Stimulated activated naive CD8-positive, alpha-beta T cell treated with anti-CD3 and anti-CD28 coated beads, Interleukin-15, amount 100 ng/mL, for 72 hours (primary cell): ENCODE measurements at places on chromosomes 4 and X.

GRCh38 chrX:44898411-44899221 lies 25.6 kb downstream of the KDM6A start:
- no peak for DNase-seq

- no peak for DNase-seq
These were observed 41.6 kb upstream of the ACSL4 start for GRCh38 chrX:109774706-109775105.

DNA sequence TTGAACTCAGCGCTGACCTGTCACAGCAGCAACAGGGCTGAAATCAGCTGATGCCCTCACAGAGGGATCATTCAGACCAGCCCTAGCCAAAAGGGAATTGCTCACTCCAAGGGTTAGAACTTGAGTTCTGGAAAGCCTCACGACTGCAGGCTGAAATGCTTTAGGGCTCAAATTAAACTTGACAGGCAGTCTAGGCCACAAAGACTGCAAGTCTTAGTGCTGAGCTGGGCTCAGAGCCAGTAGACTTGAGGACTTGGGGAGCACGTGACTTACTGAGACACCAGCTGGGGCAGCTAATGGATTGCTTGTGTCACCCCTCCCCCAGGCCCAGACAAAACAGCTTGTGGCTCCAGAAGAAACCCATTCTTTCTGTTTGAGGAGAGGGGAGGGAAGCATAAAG lies 119.0 kb upstream of the SLC6A14 start:
- no peak for DNase-seq

DNA sequence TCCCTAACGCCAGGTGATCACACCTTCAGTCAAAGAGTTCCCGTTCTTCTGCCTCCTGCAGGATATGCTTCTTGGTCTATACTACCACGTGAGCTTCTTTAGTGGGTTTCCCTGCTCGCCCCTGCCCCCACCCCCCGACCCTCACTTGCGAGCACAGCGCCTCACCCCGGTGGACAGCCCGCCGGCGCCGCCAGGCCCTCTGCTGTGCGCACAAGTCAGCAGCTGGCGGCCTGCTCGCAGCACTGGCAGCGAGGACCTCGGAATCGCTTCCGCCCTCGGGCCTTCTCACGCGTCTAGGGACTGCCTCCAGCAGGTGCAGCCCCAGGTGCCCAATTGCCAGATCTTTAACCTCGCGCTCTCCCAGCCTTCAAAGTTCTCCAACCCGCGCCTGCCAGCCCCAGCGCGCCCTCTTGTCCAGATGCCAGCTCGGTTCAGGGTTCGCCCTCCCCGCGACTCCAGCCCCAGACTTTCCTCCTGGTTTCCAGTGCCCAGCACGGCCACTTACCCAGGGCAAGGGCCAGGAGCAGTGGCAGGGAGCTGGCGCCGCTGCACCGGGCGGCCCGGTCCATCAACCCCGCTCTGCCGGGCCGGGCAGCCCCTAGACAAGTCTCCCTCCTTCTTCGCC lies 454 bp downstream of the BTC start:
- DNase-seq = peak; percentile 1

- DNase-seq = no peak
These were observed 5.6 kb downstream of the MSANTD1 start for GRCh38 chr4:3254302-3255131.

GRCh38 chrX:70289168-70289792 lies 447 bp downstream of the PDZD11 start:
- DNase-seq = no peak

GRCh38 chr4:106444557-106444956 lies 76.0 kb upstream of the GIMD1 start:
- no peak for DNase-seq

GRCh38 chr4:114161809-114162208 lies 182.4 kb upstream of the ARSJ start:
- DNase-seq = no peak

DNA sequence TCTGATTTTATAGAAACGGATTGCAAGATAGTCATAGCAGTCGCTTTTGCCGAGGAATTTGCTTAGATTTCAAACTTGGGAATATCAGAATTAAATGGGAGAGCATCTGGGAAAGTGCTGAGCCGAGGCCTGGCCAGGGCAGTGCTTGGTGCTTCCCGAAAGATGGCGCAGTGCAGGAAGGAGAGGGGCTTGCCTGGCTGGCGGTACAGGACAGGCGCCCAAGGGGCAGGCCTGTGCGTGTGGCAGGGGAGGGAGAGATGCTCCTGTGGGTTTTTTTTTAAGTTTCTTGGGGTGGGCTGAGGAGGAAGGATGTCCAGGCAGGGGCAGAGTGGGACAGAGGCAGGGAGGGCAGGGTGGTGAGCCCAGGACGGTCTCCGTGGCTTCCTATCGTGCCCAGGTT lies 241.1 kb downstream of the AFAP1 start:
- DNase-seq = no peak

GRCh38 chrX:107851215-107851614 lies 25.5 kb downstream of the MID2 start:
- no peak for DNase-seq

- no peak for DNase-seq
These were observed 140.5 kb downstream of the ASB9 start for GRCh38 chrX:15129412-15129811.

DNA sequence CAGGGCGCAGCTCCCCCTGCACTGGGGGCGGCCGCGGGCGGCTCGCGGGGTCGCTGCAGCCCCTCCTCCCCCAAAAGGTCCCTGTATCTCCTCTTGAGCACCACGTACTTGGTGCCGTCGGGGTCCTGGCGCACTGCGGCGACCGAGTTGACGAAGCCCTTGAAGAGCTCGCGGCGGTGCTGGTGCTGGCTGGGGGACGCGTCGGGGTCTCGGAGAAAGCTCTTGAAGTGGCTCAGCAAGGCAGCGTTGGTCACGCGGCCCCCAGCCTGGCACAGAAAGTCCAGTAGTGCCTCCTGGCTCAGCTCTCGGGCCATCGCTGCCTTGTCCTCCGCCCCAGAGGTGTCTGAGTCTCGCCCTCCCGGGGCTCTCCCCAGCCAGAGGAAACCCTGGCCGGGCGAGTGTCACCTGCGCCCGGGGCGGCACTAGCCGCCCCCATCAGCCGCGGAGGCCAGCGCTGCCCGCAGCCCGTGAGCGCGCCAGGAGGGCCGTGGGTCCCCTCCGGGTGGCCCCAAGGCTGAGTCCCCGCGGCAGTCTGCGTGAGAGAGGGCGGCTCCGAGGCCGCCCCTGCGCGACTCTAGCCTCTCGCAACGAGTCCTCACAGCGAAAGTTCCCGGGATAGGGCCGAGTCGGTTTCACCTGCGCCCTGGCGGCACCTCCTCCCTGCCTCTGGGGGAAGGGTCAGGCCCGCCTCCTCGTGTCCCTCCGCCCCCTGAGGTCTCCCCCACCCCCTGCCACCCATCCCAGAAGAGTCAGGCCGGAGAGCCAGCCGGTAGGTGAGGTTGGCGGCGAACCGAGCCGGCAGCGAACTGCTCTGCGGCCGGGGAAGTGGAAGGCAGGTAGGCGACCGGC lies at the start of gene SOWAHB:
SOWAHB (minus strand) TSS at position 609 of the 849 bp plus-strand sequence; CDS start at position 314, 295 bp downstream.
- DNase-seq = peak; percentile 29
